ENCODE measurements at places on chromosomes 5 and 9.
A peak's percentile ranks its signal among the peaks of the same experiment; 100 is the strongest.

DNA sequence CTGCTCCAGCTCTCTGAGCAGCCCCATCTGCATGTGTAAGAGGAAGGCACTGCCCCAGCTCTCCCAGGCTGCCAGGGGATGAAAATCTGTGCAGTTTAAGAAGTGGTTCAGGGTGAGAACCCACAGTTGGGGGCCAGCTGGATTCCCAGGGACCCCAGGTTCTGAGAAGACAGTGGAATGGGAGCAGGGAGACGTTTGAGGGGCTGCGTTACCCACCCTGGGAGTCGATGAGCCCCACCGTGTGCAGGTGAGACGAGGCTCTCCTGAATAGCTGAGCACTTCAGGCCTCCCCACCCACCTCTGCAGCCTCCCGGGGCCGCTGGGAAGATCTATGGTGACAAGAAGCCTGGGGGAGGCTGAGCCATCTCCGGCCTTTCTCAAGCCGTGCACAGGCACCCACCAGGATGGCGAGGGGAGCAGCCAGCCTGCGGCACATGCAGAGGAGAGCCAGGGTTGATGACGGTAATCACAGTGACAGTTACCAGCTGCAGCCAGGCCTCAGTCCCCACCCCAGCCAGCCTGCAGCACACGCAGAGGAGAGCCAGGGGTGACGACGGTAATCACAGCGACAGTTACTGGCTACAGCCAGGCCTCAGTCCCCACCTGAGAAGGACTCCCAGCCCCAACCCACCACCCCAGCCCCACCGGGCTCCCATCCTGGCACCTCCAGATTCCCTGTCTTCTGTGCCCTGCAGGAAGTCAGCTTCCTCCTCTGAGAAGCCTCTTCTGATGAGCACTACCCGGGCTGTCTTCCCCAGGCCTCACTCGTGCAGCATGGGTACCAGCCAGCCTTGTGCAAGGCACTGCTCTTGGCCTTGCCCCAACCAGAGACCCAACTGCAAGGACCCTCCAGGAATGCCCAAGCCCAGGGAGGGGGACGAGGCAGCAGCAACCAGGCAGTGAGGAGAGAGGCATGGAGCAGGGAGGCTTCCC is 150.8 kb upstream of the PPP1R26 start:
- DNase-seq: no peak

DNA sequence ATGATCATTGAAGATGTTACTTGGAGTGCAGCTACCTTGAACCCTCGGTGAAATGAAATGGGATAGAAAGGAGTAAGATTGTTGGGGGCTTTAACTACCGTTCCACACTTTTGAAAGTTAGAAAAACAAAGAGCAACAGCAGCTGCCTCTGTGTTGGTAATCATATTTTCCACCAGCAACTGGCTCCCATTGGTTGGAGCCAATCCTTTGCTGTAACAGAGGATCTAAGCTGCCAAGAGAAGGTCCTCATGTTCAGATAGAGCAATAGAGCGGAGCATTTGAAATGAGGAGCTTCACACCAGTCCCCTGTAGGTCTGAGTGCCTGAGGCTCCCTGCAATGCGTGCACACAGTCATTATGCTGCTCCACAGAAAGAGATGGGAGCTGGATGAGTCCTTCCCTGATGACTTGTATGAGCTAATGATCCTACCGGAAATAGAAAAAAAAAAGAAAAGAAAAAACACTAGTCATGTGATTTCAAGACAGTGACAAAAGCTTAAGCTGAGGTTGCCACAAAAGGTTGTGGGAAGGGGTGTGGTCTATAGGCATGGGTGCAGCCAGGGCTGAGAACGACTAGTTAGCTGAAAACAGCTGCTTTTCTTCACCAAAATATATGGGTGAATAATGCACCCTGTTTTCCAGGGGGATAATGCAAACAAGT is 300.7 kb downstream of the MLLT3 start:
- DNase-seq: no peak

- no peak for DNase-seq
These were observed 191.0 kb downstream of the GLIS3 start for GRCh38 chr9:4108754-4109465.

DNA sequence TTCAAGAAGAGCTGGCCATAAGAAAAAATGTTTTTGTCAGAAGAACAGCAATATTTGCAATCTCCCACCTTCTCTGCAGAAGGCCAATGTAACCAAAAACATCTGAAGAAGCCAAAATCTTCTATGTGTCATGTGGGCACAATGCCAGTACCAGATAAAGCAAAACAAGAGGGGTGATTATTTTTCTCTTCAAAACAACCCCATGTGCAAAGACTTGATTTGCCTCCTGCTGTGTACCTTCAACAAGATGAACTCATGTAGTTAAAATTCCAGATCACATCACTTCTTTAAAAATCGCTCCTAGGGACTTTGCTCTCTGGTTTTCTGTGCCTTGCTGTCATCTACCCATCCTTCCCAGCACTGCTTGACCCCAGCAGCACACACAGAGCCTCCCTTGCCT is 134.0 kb upstream of the MAP3K1 start:
- DNase-seq: no peak

GRCh38 chr5:60699288-60699608 is 718 bp downstream of the DEPDC1B start:
- DNase-seq: no peak

DNA sequence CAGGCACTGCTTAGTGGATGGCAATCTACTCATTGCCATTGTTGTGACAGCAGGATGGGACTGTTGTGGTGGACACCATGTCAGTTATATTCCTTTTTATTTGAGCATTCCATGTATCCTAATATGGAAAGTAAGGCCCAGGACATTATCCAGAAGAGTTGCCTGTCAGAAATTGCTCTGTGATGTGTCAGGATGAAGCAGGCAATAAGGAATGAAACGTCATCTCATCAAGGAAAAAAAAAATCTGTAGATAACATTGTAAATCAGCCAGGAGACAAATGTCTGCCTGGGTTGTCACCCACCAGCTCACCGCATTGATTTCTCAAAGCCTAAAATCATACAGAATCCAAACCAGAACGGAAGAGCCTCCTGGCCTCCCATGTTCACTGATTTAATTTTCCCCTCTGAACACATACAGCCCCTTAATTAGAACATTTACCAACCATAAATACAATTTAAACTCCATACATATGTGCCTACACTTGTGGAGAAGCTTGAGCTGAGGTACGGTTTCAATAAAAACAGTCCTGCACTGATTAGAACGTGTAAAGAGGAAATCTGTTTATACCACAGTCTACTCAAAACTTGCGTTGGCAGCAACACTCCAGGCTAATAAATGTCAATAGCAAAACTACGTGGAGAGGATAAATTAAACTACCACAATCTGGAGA is 73.9 kb downstream of the FOXD1 start:
- DNase-seq: no peak

GRCh38 chr9:126705767-126706697 is 92.3 kb downstream of the LMX1B start:
- DNase-seq: peak; percentile 20

- peak; percentile 7 for DNase-seq
These were observed 83.8 kb downstream of the DAB2IP start for GRCh38 chr9:121735065-121735792.

DNA sequence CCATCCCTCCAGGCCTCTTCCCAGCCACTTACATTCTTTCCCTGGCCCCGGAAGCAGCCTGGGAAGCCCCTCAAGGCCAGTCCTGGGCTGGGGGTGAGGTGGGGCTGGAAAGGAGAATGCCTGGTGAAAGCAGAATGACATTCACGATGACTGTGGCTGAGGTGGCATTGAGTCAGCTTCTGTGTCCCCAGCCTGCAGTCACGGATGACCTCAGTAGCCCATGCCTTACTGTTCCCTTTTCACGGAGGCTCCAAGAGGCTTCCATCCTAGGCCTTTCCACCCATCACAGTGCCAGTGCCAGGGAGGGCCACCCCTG is 2.7 kb downstream of the PRDM12 start:
- DNase-seq: no peak
